ENCODE measurements at places on chromosomes 12 and 14.
A peak's percentile ranks its signal among the peaks of the same experiment; 100 is the strongest.

- no peak for DNase-seq
These were observed 5.0 kb upstream of the NUBPL start for GRCh38 chr14:31556191-31556590.

DNA sequence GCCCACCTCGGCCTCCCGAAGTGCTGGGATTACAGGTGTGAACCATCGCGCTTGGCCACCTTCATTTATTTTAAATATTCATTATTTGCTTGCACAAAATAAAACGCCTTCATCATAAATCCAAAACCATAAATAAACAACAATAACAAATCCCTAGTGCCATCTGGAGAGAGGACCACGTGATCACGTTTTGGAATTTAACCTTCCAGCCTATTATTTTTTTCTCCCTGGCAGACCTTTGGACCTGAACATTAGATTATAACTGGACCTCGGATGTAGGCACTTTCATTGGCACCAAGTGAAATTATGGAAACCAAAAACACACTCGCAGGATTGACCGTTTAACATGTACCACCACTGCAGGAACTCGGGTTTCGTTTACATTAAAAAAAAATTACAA lies 2.0 kb downstream of the DNAH10 start:
- no peak for DNase-seq

DNA sequence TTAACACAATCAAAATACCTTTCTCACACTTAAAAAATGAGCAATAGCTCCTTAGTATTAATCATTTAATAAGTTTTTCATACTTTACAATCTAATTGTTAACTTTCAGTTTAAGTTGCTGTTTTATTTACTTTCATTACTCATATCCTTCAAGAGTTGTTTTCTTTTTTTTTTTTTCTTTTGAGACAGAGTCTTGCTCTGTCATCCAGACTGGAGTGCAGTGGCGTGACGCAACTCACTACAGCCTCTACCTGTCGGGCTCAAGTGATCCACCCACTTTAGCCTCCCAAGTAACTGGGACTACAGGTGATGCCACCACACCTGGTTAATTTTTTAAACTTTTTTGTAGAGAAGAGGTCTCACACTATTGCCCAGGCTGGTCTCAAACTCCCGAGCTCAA lies 16.1 kb downstream of the ZBTB1 start:
- DNase-seq = no peak

GRCh38 chr12:124273630-124274029 lies 21.3 kb upstream of the RFLNA start:
- no peak for DNase-seq

GRCh38 chr12:89539426-89540223 lies 13.8 kb upstream of the POC1B start:
- no peak for DNase-seq

DNA sequence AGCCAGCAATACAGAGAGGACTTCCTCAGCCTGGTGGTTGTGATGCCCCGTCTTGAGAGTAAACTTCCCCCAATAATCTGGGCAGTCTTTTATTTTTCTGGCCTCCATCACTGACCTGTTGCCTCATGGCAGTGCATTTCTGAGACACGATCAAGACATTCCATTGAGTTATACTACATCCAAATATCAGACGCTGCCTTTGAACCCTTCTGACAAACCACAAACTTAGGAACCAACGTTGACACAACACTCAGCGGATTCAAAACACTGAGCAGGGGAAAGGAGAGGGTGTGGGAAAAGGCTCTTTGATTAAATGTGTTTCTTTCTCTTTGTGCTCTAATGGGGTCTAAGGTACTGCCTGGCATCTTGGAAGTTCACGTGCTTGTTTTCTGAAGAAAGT lies 100.7 kb upstream of the TBX5 start:
- no peak for DNase-seq

- no peak for DNase-seq
These were observed 195.1 kb upstream of the RTL1 start for GRCh38 chr14:101098641-101099040.

- no peak for DNase-seq
These were observed 44.7 kb upstream of the EML1 start for GRCh38 chr14:99748529-99748928.

DNA sequence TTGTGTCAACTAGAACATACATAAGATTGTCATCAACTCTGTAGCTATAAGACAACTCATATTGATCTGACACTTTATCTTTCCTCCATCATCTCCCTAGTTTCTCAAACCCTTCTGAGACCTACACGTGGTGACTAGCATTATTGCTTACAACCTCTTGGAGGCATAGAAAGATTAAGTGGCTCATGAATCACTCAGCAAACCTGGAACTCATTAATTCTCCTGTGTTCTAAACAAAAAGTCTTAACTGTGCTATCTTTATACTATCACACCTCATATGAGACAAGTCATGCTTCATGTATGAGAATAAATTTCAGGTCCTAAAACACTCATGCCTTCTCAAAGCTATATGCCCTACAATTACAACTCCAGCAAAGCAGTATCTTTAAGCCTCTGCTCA lies 408.6 kb upstream of the SYT1 start:
- DNase-seq = no peak

- DNase-seq = no peak
These were observed 659.1 kb downstream of the NRXN3 start for GRCh38 chr14:78829274-78829673.

DNA sequence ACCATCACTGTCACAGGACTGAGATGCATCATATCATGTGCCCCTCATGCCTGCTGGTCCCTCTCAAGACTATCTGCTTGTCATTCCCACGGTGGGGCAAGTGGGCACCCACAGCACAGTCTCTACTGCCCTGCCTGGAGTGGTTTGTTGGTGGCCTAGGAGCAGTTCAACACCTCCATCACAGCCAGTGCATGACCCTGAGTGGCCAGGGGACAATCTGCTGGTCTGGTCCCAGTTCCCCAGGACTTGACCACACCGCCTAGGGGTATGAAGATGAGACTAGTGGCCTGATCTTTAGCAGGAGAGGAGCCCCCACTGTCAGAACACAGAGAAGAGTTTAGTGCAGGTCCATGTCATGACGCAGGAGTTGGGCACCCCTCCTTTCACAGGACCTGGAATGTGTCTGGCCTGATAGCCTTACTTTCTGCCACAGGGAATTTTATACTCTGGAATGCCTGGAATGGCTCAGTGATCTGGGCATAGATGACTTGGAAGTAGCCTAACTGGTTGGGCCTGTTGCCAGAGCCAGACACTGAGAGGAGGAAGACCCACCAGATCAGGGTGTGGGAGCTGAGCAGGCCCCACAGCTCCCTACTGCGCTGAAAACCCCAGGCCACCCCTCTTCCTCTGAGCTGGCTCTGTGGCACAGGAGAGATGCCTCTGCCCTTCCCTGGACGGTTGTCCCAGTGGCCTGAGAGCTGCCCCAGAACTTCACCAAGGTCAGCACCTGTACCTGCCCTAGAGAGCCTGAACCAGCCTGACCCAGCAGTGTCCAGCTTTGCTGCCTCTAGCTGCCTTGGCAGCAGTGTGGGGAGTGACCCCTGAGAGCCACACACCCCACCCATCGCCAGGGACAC lies 83.3 kb downstream of the PUS7L start:
- DNase-seq = no peak

DNA sequence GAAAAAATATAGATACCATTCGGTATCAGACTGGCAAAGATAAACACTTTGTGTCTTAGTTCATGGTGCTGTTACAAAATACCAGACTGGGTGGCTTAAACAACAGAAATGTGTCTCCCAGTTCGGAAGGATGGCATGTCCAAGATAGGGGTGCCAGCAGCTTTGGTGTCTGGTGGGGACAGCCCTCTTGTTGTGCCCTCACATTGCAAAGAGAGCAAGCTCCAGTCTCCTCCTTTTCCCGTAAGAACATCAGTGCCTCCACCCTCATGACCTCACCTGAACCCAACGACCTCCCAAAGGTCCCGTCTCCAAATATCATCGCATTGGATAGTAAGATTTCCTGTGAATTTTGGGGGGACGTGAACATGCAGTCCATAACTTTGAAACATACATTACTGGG lies 12.4 kb downstream of the ZBTB42 start:
- DNase-seq = no peak

DNA sequence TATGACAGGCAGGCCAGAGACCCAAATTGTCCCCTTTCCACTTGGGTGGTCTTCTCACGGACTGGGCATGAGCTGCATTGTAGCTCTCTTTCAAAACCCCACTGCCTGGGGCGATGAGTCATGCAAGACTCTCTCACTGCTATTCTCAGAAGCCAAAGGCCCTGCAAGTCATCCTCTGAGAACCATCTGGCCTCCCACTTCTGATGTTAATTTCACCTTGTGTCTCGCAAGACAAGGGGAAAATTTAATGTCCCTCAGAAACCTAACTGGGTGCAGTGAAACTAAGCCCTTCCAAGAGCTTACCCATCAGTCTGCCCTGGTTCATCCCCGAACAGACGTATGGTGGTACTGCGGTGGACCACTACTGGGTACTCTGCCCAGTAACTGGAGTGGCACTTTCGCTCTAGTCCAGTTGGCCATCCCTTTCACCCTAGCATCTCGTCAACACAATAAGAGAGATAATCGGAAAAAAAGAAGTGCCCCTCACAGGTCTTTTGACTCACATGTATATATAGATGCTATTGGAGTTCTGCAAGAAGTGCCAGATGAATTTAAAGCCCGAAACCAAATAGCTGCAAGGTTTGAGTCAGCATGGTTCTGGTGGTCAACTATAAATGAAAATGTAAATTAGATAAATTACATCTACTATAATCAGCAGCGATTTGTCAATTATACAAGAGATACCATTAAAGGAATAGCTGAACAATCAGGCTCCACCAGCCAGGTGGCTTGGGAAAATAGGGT lies 31.3 kb upstream of the LALBA start:
- DNase-seq = no peak

DNA sequence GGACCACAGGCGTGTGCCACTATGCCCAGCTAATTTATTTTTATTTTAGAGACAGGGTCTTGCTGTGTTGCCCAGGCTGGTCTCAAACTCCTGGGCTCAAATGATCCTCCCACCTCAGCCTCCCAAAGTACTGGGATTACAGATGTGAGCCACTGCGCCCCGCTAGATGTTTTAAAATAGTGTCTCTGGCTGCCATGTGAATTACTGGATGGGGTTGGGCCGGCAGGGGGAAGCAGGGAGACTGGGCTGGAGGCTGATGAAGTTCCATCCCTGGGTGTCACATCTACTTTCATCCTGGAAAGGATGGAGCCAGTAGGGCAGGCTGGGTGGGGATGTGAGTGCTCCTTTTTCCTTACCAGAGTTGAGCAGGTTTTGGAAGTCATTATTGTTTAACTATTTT lies 46.1 kb downstream of the DNAH10 start:
- no peak for DNase-seq

GRCh38 chr12:6770094-6770493 lies 2.2 kb upstream of the LAG3 start:
- no peak for DNase-seq

DNA sequence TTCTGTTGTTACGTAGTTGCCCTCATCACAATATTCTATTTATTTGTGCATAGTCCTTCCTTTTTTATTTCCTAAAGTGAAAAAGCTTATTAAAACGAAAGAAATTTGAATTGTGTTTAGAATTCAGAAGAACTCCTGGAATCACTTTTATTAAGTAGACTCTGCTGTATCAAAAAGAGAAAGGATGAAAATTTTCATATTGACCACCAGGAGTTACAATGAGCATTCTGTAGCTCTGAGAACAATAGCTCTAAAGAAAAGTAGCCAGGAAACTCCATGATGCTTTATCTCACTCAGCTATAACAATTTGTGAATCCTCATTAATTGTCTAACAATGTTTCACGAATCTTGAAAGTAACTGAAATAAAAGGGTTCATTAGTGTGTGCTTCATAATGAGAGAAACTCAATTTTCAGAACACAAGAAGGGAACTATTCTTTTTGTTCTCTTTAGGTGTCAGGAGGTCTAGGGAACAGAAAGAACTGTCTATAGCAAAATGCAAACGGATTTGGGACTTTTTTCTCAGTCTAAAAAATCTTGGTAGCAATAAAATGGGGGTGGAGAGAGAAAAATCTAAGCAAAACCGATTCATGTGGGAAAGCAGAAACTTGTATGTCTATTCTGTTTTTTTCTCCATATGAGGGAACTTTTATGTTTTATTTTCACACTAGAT lies 19.3 kb downstream of the ASCL1 start:
- no peak for DNase-seq

- DNase-seq = no peak
These were observed 6.4 kb upstream of the GPR68 start for GRCh38 chr14:91250912-91251311.

DNA sequence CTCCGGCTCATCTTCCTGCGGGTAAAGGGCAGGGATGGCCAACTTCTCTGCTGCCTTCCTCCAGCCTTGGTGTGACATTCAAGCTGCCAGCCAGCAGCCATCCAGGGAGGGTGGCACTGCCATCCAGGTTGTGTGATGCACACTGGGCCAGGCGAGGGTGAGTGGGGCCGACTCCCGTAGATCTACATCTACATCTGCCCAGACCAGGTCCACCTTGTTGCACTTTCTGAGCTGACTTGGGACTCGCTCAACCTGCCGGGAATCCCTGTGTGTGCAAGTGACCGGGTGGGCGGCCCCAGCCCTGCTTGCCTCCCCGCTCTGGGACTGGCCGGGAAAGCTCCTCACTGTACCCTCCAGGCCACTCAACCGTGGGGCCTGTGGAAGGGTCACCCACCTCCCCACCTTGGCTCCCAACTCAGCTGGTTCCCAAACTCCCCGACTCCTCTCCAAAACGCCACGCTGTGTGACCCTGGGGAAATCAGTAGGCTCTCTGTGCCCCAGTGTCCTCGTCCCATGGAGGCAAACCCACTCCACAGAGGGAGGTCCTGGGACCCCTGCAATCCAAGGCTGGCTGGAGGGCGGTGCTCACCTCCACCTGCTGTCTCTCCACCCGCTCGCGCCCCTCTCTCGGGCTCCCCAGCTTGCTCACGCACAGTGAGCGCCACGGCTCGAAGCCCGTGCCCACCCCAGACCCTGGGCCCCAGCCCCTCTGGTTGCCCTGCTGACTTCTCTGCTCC lies 14.7 kb downstream of the JAG2 start:
- no peak for DNase-seq

DNA sequence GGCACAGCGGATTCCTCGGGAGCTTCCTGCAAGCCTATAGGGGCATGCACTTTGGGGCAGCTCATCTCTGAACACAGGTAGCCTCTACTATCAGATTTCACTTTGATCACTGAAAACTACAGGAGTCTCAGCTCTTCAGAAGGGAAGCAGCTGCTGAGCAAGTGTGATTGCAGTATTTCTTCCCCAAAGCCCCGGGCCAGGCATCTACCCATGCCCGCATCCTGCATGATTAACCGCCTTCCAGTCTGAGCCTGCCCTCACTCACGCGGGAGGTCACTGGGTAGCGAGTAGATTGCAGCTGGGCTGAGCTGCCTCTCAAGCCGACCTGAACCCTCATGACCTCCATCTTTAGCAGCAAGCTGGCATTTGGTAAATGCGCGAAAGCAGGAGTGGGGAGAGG lies 334.7 kb downstream of the DPF3 start:
- DNase-seq = no peak

- DNase-seq = peak; percentile 57
These were observed 2.1 kb downstream of the NIN start for GRCh38 chr14:50828721-50829488.

DNA sequence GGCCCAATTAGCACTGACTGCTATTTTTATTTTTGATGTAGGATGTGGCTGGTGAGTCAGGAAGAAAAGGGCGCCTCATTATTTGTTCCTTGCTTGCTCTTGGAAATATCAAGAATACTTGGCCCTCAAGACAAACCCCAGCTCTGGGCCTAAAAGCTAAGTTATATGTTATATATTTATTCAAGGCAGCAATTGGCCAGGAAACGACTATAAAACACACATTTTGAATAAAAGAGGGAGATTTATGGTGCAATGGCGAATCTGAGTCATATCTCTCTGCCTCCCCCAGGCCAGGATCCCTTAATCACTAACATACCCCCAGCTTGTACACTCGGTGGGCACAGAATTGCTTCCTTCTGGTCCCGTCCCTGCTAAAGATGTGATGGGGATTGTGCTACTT lies 63.3 kb downstream of the TBX5 start:
- DNase-seq = no peak

- DNase-seq = no peak
These were observed 5.0 kb upstream of the CSRP2 start for GRCh38 chr12:76883811-76884210.
